Stimulated activated CD8-positive, alpha-beta memory T cell treated with anti-CD3 and anti-CD28 coated beads, Interleukin-15, amount 100 ng/mL, for 4 hours (primary cell): ENCODE measurements at places on chromosomes 5 and 9.

- DNase-seq = no peak
Observed at GRCh38 chr5:54275361-54275760, 35.0 kb downstream of the ARL15 start.

DNA sequence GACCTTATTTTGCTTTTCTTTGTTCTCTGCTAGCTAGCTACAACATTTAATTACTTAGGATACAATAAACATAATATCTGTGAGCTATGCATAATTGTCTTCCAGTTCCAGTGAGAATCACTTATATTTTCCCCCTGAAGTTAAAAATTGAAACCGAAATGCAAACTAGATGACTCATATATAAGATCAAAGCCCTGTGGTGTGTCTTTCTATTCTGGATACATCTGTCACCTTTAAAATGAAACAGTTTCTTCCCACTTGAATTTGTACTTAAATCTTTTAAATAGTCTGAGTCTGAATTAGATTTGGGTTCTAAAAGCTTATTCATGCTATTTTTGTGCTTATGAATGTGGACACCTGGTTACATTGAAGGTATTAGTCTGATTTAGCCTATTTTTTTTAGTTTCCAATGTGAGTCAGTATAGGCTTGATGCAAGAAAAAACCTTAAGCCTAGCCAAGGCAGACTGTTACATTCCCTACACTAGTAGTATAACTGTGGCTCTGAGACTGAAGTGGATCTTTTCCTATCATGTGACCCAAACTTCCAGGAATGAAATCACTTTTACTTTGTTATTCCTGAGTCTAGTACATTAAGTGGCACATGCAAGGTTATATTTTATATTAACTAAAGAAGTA, 703.5 kb upstream of the RGMB start:
- DNase-seq = no peak

- no peak for DNase-seq
Observed at GRCh38 chr9:114011313-114011712, 66.8 kb downstream of the AMBP start.

DNA sequence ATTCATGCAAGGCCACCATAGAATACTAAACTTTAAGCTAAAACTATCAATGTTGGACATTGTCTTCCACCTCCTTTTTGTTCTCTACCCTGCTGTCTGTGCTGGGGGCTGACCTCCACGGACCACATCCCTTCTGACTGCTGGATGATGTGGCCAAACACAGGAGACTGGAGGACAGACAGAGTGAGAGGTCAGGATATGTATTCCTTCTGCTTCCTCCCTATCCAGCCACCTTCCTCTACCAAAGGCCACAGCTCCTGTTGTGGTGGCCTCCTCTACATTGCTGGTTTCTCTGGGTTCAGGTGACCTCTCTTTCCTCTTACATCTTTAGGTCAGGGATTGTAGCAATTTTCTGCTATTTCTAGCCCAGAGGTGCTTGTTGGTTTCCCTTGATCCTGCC, 148.1 kb downstream of the ACTBL2 start:
- no peak for DNase-seq

GRCh38 chr5:31052937-31053658, 140.4 kb upstream of the CDH6 start:
- no peak for DNase-seq

DNA sequence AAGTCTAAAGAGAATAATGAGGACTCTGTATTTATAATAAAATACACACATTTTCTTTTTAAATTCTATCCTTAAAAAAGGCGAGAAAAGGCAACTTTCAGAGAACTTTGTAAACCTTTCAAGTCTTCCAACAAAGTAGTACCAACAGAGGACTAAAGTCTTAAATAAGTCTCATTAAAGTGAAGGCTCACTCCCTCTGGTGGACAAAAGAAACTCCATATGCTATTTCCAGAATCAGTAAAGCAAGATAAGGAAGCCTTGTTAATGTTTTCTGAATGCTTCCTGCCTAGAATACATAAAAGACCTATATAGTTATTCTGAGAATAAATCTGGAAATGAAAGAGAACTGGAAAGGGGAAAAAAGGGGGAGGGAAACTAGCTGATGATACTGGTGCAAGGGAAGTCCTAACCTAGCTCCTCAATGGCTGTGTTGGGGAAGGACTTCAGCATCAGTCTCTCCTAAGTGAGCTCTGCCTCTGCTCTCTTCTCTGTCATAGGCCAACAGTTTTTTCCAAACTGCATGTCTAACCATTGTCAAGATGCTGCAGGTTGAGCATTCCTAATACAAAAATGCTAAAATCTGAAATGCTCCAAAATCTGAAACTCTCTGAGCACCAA, 7.2 kb downstream of the HMGCS1 start:
- DNase-seq = no peak

GRCh38 chr5:52831786-52832511, 44.2 kb downstream of the ITGA1 start:
- DNase-seq = no peak

DNA sequence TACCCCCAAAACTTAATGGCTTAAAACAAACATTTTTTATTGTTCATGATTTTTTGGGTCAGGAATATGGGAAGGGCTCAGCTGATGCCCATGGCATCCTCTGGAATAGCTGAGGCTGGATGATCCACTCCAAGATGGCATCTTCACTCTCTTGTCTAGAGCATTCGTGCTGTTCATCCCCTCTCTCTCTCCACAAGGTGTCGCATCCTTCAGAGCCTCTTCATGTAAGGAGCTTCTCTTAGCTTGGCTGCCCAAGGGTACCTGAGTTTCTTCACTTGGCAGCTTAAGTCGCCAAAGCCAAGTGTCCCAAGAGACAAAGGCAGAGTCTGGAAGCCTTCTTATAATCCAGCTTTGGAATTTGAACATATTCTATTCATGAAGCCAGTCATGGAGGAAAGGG, 294.7 kb downstream of the CHSY3 start:
- no peak for DNase-seq

GRCh38 chr5:9596171-9596780, 33.9 kb downstream of the TAS2R1 start:
- no peak for DNase-seq

GRCh38 chr5:52627740-52628139, 160.0 kb upstream of the ITGA1 start:
- DNase-seq = no peak

DNA sequence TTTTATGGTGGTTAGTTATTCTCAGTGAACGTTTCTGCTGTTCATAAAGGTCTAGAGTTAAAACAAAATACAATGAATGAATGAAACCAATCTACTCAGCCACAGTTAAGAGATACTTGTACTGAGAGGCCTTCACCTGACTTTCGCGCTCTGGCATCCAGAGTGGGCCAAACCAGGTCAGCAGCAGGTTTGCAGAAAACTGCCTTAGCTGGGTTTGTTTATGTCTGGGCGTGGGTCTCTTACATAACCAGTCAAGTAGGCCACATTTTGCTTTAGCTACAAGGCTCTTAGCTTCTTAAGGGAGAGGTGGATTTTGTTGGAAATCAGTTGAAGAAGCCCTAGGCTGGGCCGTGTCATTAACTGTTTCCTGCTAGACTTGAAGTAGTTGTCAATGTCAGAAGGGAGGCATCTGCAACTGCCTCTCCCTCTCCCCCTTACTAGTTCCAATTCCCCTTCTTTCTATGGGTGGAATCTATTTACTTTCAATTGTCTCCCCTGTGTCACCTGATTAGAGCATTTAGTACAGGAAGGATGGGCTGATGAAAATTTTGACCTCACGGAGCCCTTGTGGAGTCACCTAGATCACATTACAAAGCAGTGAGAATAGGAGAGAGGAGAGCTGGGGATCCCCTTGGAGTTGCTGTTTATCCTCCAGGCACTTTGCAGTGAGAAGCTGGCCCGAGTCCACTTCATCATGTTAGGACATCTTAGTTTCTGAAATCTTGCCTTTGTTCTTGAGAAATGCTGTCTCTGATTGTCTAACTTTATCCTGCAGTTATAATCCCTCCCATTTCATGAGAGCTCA, 200.5 kb downstream of the ARHGEF28 start:
- no peak for DNase-seq

DNA sequence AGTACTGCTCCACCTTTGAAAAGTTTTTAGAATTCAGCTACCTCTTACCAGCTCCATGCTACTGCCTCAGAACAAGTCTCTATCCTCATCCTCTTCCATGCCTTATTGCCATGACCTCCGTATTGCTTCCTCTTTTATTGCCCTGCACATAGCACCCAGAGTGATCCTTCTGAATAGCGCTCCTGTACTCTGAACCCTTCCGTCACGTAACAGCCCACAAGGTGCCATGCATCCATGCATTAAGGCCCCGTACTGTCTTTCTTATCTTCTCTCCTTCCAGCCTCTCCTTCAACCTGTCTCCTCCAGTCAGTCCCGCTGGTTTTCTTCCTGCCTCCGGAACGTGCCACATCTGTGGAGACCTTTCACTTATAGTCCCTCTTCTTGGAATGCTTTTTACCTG, 273.3 kb upstream of the SEMA6A start:
- DNase-seq = no peak

- DNase-seq = no peak
Observed at GRCh38 chr9:99472240-99472915, 250.3 kb downstream of the SEC61B start.

DNA sequence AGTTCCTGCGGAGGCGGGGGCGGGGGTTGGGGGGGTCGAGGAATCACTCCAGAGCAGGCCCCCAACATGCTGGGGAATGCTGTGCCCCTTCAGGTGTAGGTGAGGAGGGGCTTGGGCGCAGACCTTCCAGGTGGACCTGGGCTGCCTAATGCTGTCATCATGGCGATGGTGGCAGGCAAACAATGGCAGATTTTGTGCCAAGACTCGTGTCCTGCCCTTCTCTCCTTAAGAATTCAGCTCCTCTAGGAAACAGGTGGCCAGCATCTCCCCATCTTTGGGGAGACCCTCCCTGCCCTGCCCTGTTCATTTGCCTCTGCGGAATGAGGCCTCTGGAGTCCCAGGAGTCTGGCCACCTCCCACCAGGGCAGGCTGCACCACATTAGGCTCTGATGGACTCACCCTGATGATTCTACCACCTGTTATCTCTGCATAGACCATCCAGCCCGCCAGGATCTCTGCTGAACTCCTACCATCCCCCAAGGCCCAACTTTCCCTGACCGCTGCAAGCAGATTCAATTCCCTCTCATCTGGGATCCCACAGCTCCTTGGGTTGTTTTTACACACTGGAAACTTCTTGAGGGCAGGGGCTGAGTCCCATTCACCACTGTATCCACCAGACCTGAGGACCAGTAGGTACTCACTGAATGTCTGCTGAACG, 10.9 kb upstream of the SLC25A51 start:
- no peak for DNase-seq
